ENCODE measurements at places on chromosomes 7 and 10.

- no peak for DNase-seq
Observed at GRCh38 chr7:65955718-65956117, 26.3 kb downstream of the GUSB start.

GRCh38 chr7:158623241-158623640 lies 35.6 kb upstream of the PTPRN2 start:
- DNase-seq, result no peak

GRCh38 chr10:120052964-120053702 lies 160.6 kb downstream of the SEC23IP start:
- no peak for DNase-seq

- DNase-seq, result no peak
Observed at GRCh38 chr7:47968847-47969774, 10.3 kb downstream of the HUS1 start.

- no peak for DNase-seq
Observed at GRCh38 chr7:16929146-16929762, 47.5 kb upstream of the AGR3 start.

DNA sequence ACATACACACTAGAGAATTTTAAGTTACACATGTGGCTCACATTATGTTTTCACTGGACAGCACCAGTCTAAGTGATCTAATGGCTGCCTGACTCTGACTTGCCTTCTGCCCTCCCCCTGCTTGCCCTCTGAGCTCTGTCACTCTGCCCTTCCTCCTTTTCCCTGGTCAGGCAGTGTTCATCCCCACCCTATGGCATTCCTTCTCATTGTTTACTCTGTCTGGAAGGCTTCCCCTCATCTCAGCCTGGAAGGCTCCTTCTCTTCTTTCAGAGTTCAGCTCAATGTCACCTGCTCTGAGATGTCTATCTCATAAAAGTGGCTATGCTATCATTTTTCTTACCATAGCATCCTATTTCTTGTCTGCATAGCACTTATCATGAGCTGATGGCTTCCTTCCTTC lies 305.7 kb downstream of the BMPER start:
- DNase-seq, result no peak

Data from activated CD8-positive, alpha-beta memory T cell treated with anti-CD3 and anti-CD28 coated beads for 1 hour (primary cell).